ENCODE measurements at places on chromosomes 11 and 22.

GRCh38 chr11:70468256-70469195, 70.2 kb downstream of the CTTN start:
- no peak for DNase-seq

- no peak for DNase-seq
Observed at GRCh38 chr22:16967453-16968217, 40.4 kb downstream of the GAB4 start.

DNA sequence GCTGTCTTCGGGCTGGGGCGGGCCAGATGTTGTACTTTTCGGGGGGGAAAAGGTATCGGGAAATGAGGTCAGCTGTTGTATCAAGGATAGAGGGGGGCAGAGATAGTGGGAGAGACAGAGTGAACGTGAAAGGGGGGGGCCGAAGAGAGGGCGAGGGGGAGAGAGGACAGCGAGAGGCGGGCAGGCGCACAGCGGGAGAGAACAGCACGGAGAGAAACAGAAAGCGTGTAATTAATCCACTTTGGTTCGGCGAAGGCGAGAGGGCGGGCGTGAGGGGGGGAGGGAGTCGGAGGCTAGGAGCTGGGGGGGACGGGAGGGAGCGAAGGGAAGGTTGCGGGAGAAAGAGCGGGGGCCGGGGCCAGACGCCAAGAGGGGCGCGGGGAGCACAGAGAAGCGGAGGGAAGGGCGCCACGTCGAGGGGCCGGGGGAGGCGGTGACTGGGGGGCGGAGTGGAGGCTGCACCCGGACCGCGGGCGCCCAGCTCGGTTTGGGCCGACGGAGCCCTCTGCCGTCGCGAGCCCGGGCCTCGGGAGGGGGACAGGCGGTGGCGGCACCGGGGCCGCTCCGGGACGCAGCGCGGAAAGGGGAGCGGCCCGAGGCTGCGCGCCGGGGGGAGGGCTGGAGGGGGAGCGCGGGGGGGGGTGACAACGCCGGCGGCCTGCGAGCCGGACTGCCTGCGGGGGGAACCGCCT, 612 bp downstream of the IGF2 start:
- DNase-seq: no peak

DNA sequence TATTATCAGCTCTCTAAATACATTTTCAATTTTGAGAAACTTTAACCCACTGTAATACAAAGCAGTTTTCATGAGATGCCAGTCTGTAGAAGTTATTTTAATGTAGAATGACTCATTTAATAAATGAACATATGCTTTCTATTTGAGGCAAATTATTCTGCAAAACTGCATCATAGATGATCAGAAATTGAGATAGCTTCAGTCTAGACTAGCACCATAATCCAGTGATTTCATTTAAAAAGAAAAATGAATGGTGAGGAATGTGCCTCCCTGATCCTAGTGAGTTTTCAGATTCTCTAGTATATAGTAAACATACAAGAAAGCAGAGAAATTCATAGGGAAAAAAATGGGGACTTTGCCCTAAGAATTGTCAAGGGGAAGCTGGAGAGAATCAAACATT, 66.1 kb downstream of the OR5AK2 start:
- no peak for DNase-seq

- DNase-seq: no peak
Observed at GRCh38 chr11:3165916-3166267, 782 bp upstream of the OSBPL5 start.

GRCh38 chr22:31143537-31143936, 3.2 kb upstream of the PLA2G3 start:
- no peak for DNase-seq

- DNase-seq: no peak
Observed at GRCh38 chr11:72351836-72352235, 82.5 kb downstream of the CLPB start.

- DNase-seq: no peak
Observed at GRCh38 chr11:60974726-60975125, 3.2 kb downstream of the CD6 start.

- DNase-seq: no peak
Observed at GRCh38 chr22:42317008-42317407, 46.6 kb upstream of the TCF20 start.

DNA sequence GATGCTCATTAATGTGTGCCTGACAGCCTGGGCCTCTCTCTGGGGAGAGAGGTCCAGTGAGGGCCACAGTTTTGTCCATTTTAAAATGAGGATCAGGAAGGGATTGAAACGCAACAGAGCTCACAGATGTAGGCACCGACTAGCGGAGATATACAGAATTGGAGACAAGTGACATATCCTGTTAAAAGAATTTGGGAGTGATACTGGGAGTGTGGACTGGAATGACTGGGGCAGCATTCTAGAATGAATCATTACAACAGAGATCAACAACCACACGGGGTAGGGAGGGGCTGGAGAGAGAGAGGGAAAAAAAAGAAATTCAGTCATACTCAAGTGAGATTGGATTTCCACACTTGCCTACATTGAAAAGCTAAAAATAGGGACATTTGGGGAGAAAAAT, 2.5 kb upstream of the NCAM1 start:
- DNase-seq: no peak

- DNase-seq: no peak
Observed at GRCh38 chr11:36405585-36406367, 104.3 kb downstream of the TRAF6 start.

GRCh38 chr22:46462726-46463371, 74.6 kb downstream of the CELSR1 start:
- DNase-seq: no peak

GRCh38 chr11:70103256-70103975, 25.3 kb downstream of the ANO1 start:
- DNase-seq: no peak

GRCh38 chr22:27220339-27220738, 563.0 kb downstream of the MIAT start:
- DNase-seq: no peak

DNA sequence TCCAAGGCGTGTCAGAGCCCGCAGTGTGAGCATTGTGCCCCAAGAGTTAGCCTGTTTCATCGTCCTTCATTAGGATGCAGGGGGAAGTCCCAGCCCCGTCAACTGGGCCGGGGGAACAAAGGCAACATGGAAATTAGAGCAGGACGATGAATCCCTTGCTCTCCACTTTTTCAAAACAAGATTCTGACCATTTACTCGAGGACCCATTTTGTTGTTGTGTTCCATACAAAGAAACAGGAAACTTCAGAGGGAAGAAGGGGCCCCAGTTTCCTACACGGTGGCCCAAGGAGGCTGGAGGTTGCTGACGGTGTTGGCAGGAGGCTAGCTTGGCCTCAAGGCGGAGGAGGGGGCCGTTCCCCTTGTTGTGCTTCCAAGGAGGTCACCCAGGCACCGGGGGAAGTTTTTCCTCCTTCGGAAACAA, 44.0 kb upstream of the SLC1A2 start:
- DNase-seq: no peak

- no peak for DNase-seq
Observed at GRCh38 chr11:12220305-12220704, 109.9 kb downstream of the MICAL2 start.

DNA sequence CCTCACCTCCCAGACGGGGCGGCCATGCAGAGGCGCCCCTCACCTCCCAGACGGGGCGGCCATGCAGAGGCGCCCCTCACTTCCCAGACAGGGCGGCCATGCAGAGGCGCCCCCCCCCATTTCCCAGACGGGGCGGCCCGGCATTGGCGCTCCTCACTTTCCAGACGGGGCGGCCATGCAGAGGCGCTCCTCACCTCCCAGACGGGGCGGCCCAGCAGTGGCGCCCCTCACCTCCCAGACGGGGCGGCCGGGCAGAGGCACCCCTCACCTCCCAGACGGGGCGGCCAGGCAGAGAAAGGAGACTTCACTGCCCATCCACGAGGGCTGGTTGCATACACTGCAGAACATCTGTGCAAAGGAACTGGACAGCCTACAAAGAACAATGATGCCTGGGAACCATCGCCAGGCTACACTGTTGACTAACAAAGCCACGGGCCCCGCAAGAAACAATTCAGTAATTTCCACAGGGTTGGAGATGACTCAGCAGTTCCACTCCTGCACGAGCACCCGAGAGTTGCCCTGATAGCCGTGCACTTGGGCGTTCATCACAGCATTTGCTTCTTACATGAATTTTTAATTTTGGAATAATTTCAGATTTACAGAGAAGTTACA, 58.7 kb downstream of the CTTN start:
- DNase-seq: no peak

- DNase-seq: no peak
Observed at GRCh38 chr11:76591416-76591815, 79.1 kb downstream of the LRRC32 start.

DNA sequence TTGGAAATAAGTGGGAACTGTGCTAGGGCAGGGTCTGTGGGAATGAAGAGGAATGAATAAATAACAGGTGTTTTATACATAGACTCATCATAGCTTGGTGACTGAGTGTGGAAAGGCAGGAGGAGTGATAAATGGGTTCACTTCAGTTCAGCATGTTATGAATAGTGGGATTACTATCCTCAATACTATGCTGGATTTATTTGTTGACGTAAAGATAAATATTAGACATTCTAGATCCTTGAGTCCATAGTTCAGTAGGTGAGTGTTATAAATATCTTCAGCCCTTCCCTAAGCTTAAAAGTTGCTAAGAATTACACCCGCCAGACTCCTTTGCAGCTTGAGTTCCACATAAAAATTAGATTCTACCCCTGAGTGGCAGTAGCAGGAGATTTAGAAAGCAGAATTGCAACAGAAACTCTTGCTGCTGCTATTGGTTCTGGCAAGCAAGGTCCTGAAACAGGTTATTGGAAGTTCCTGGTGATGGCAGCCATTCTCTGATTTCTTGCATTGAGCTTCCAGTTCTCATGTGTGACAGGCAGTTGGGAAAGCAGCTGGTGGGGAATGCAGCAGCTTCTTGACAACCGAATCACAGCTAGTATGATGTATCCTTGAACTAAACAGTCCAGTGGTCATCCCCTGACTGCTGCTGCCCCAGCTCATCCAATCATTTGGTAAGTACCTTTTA, 1558.9 kb downstream of the FAM181B start:
- no peak for DNase-seq

DNA sequence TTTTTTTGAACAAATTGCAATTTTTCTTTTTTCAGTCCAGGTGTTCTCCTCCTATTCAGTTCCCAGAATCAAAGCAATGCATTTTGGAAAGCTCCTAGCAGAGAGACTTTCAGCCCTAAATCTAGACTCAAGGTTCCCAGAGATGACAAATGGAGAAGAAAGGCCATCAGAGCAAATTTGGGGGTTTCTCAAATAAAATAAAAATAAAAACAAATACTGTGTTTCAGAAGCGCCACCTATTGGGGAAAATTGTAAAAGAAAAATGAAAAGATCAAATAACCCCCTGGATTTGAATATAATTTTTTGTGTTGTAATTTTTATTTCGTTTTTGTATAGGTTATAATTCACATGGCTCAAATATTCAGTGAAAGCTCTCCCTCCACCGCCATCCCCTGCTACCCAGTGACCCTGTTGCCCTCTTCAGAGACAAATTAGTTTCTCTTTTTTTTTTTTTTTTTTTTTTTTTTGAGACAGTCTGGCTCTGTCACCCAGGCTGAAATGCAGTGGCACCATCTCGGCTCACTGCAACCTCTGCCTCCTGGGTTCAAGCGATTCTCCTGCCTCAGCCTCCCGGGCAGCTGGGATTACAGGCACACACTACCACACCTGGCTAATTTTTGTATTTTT, 6.2 kb upstream of the UBE4A start:
- no peak for DNase-seq

GRCh38 chr22:33829546-33830280, 90.6 kb downstream of the LARGE1 start:
- DNase-seq: no peak

- no peak for DNase-seq
Observed at GRCh38 chr11:70493089-70493474, 94.8 kb downstream of the CTTN start.

DNA sequence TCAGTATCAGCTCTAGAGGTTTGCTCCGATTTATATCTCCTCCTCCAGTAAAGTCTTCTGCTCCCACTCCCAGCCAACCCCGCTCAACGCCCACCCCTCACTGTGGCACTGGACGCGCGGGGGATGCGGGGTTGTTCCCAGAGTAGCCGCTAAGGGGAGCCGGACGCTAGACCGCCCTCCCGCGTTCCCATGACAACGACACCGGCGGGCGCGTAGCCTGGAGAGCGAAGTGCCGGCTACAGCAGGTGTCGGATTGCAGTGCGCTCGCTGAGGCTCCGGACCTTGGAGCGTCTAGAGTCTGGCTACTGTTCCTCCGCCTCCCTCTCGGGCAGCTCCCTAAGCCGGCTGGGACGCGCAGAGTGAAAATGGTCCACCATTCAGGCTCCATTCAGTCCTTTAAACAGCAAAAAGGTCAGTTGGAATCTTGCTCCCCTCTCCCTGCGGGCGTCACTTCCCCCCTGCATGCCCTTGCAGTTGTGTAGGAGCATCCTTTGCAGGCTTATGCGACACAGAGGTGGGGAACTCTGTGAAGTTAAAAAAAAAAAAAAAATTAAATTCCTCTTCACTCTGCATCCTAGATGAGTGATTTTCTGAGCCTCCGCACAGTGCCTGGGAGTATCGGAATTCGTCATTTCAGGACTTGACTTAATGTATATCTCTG, at the start of gene ANO3:
ANO3 (plus strand) TSS at position 220 of the 661 bp plus-strand sequence; CDS start at position 366, 146 bp downstream.
- no peak for DNase-seq

DNA sequence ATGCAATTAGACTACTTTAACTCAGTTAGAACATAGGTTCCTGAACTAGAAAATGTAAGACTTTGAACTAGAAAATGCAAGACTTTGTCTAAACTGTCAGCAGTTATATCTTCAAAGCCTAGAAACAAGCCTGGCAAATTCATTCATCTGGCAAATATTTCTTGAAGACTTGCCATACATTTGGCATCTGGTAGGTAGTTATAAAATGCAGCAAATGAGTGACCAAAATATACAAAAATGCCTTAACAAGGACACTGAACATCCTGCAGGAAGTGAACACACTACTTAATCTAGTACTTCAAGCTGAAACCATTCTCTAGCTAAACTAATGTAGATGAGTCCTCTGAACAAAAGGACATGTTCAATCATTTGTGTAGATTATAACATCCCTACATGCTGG, 84.7 kb upstream of the SCUBE2 start:
- no peak for DNase-seq

- no peak for DNase-seq
Observed at GRCh38 chr11:116895048-116895757, 57.8 kb upstream of the APOA1 start.

DNA sequence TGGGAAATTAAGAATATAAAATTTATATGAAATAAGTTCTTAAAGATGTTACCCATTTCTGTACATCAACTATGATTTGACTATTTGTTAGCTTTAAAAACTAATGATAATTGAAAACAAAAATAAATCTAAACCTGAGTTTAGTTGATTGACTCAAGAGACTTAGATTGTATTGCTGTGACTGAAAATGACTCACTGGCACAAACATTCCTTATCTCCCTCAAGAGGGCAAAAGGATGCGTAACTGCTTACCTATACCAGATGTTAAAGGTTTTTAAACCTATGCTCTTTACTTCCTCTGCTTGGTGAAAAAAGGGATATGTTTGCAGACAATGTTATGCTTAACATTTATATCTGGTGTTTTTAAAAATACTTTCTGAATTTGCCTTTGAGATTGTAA, 30.3 kb downstream of the ATM start:
- DNase-seq: no peak
